ENCODE measurements at places on chromosomes 3 and 15.
A peak's percentile ranks its signal among the peaks of the same experiment; 100 is the strongest.

GRCh38 chr3:143480344-143480743 is 360.8 kb downstream of the CHST2 start:
- peak; percentile 53 for DNase-seq

DNA sequence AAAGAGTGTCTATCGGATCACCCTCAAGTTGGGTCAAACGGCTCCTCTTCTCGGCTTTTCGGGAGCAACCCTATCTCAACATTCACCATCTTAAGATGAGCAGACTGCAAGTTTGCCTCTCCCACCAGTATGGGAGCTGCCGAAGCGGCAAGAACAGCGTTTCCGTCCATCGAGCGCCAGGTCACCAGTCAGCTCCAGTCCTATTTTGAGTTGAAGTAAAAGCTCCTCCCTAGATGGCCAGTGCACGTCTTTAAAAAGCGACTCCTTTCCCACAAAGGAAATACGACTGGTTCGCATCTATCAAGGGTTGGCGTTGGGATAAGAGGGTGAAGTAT is 369 bp upstream of the U2SURP start:
- DNase-seq = no peak

DNA sequence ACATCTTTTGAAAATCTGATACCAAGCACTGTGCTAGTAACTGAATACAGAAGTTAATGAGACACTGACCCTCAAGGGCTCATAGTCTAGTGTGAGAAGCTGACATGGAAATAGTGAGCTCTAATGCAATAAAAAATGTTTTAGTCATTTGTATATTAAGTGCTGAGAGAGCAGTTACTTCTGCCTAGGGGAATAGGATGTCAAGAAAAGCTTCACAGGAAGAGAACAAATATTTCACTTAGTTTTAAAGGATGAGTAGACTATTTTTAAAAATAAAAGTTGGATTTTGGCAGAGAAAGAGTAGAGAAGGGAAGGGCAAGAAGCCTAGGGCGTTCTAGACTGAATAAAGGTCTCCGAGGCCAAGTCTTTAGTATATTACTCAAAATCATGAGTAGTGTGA is 158.4 kb downstream of the ATG7 start:
- DNase-seq = no peak

GRCh38 chr3:12228461-12228860 is 60.4 kb upstream of the PPARG start:
- DNase-seq = no peak

DNA sequence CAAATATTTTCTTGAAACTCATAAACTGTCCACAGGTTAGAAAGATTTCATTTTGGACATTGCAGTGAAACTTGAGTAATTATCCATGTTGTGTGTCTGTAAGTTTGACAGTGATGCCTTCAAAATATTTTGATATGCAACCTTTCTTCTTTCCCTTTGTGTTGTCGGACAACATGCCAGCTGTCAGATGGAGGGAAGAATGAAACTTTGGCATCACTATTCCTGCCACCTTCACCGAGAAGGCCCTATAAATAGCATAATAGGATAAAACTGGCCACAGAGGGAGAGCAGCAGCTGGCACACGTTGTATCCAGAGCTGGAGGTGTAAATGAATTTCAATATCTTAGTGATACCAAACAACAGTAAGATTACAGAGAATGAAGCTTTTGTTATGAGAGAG is 436.7 kb upstream of the CFAP20DC start:
- no peak for DNase-seq

DNA sequence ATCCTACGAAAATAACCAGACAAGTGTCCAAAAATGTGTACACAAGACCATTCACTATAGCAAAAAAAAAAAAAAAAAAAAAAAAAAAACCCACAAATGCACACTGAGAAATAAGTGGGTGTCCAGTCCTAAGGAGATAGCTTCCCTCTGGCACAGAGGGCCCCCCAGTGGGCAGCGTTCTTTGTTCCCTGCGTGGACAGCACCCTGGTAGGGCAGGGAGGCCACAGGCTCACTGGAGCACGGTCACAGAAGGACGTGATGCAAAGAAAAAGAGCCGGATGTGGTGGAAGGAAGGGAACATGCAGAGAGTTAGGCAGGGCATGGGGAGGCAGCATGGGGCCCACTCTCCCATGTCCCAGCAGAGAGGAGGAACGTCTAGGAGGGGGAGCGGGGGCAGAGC is 210.7 kb upstream of the NSMCE3 start:
- DNase-seq = no peak

GRCh38 chr15:73753250-73754130 is at the start of gene INSYN1:
Gene INSYN1 (minus strand): TSS chr15:73753351. CDS start chr15:73751130, 2,221 bp downstream.
- DNase-seq = peak; percentile 18

DNA sequence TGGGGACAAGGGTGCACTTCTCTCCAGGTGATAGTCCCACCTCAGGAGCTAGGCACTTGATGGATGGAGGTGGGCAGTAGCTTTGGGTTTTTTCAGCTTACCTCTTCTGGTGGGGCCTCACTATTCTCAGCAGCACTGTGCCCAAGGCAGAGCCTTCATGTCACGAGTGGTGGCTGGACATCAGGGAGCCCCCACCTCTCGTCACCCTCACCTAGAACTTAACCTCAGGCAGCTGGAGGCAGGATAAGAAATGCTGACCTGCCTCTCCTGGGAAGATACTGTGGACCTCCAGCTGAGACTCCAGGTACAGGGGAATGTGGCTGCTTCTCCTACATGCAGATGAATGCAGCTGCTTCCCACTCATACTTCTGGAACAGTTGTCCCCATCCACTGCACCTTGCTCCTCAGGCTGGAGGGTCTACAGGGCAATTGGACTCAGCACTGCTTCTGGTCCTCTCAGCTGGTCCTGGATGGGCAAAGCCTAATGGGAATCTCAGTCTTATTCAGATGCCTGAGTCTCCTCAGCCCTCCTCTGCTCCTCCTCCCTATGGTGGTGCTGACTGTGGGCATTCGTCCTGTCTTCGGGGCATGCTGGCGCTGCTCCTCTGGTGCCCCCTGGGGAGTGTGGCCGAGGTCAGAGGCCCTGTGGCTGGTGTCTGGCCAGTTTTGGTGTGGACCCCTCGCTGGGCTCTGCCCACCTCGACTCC is 129.9 kb downstream of the KLF13 start:
- DNase-seq = no peak

GRCh38 chr15:32852771-32853170 is 135.0 kb downstream of the GREM1 start:
- DNase-seq = no peak

- DNase-seq = no peak
Observed at GRCh38 chr3:14602006-14602803, 49.4 kb upstream of the CCDC174 start.

GRCh38 chr15:32763295-32763694 is 45.5 kb downstream of the GREM1 start:
- DNase-seq = no peak

- no peak for DNase-seq
Observed at GRCh38 chr3:99425930-99426329, 212.5 kb upstream of the COL8A1 start.

DNA sequence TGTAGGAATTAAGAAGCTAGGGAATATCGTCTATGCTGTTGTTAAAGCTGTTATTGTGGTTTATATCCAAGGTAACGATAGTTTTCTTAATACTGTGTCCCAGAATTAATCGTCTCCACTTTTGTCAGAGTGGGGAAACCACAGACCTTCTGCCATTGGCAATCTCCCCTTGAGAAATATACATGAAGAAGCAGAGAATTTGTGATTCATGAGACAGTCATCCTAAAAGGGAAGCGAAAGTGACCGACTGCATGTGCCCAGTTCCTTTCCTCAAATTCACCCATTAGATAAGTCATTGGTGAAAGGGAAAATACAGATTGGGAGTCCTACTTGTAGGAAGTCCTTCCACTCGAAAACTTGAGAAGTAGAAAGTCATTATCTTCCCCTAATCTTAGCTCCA is 26.6 kb downstream of the DIPK2A start:
- peak; percentile 94 for DNase-seq

DNA sequence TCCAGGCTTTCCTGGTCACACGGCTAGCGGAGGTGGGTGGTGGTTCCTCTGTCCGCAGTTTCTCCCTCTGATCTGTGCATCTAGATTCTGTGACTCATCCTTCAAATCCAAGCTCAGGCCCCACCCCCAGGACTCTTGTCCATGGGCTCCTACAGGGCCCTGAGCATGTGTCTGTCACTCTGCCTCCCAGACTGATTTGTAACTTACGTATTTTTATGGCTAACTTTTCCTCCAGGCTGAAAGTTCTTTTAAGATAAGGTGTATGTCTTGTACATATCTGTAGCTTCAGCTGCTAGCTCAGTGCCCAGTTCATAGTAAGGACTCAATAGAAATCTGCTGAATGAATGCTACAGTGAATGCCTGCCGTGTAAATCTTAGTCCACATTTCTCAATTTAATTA is 8.0 kb downstream of the ESYT3 start:
- DNase-seq = peak; percentile 83

GRCh38 chr3:87367736-87368135 is 91.4 kb upstream of the POU1F1 start:
- DNase-seq = no peak

- DNase-seq = peak; percentile 92
Observed at GRCh38 chr15:40593588-40594428, at the start of gene KNL1. Gene KNL1 (plus strand): TSS chr15:40594249. CDS start chr15:40602932, 8,683 bp downstream.

DNA sequence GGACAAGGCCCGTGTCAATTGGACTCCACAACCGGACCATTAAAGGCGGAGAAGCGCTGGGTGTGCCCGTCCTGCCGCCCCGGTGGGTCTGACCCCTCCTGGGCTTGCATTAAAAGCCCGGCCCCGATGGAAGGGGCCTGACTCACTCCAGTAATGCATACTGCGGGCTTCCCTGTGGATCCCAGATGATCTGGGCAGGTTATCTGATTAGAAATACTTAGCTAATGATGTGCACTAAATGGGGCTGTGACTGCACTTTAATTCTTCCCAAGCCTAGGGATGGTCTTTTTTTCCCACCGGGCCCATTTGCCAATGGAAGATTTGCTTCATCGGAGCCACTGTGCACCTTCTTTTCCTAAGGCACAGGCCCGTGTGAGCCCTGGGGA is 124.9 kb downstream of the TMEM266 start:
- no peak for DNase-seq

GRCh38 chr15:56472278-56472677 is 7.3 kb upstream of the MNS1 start:
- no peak for DNase-seq

GRCh38 chr15:46260937-46261336 is 626.1 kb downstream of the SQOR start:
- no peak for DNase-seq

GRCh38 chr15:91861223-91861622 is 7.7 kb downstream of the SLCO3A1 start:
- no peak for DNase-seq

DNA sequence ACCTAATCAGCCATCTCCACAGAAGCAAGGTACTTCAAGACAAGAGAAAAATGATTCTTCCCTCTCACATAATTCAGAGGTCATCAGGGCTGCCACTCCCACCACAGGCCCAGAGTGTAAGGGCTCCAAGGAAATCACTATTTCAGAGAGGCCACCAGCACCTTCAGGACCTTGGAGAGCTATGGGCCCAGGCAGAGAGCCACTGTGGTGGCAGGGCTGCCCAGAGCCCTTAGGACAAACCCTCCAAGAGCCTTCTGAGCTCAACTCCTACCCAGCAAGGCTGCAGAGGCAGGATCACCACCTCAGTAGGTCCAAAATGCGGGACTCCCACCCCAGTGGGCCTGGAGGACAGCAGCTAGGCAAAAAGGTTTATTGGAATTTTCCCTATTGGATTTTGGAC is 17.9 kb upstream of the FAN1 start:
- peak; percentile 19 for DNase-seq

DNA sequence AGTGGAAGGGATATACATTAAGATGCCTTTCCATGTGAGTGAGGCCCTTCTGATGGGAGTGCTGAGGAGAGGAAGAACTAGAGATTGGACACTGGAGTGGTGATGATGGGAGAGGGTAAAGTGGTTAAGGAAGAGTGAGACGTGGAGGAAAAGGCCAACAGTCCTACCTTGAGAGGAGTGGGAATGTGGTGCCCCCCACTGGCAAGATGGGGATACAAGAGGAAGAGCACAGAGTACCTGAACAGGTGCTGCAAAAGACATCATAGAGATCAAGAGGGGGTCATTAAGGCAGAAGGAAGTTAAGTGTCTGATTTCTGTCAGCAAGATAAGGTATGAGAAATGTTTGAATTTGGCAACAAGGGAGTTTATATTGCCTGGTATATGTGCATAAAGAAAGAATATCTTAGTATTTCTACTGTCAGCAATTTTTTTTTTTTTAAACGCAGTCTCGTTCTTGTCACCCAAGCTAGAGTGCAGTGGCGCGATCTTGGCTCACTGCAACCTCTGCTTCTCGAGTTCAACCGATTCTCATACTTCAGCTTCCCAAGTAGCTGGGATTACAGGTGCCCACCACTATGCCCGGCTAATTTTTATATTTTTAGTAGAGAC is 34.0 kb downstream of the ARIH2 start:
- DNase-seq = peak; percentile 20

GRCh38 chr3:188296761-188297612 is 143.0 kb downstream of the LPP start:
- peak; percentile 87 for DNase-seq

GRCh38 chr3:8713901-8714759 is 19.5 kb upstream of the CAV3 start:
- DNase-seq = peak; percentile 43

DNA sequence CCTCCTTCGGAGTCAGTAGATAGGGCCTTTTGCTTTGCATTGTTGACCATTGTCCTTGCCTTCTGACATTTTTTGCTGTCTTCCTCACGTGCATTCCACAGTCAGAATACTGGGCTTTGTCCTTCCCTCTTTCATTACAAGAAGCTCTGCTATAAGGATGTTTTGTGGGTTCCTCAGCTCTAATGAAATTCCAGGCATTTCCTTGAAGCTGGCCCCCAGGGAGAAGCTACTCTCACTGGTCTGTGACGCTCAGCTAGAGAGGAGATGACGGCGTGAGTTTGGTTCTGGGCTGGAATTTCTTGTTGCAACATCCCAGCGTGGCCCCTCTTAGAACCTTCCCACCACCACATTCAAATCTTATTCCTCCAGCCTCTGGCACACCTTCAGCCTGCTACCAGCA is 210.2 kb downstream of the TJP1 start:
- peak; percentile 73 for DNase-seq

GRCh38 chr3:180048103-180048502 is 11.4 kb upstream of the PEX5L start:
- no peak for DNase-seq

DNA sequence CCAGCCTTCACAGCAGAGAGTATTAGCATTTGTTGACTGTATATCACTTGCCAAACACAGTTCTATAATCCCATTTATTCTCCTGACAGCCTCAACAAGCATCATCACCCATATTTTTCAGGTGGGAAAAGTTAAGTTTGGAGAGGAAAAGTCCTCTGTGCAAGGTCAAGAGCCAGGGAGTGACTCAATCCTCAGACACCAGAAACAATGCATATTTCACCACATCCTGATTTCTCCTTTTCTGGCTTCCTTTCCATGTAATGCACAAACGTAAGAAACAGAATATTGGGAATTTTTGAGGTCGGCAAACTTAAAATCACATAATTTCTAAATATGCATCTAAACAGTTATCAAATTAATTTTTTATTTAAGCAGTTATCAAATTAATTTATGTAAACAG is 116.0 kb upstream of the GADL1 start:
- peak; percentile 80 for DNase-seq

DNA sequence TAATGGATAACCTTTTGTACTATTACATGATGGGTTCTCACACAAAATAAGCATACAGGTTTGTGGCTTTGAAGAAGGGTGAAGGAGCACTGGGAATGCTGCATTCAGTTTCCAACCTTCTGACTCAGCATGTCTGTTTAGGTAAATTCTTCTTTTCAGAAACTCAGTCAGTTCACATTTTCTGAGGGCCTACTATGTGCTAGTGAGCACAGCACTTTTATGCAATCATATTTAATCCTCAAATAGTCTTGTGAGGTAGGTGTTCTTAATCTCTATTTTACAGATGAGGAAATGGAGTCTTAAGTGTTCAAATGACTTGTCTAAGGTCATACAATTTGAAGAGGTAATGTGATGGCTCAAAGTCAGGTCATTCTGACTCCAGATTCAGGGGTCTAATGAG is 41.2 kb downstream of the ISL2 start:
- DNase-seq = no peak

Measured in ELR (cell line).